ENCODE measurements at places on chromosomes 6 and 20.

GRCh38 chr6:83978997-83979396 is 54.6 kb upstream of the MRAP2 start:
- DNase-seq: no peak

GRCh38 chr20:35599776-35600120 is 15.9 kb upstream of the SPAG4 start:
- DNase-seq: no peak

DNA sequence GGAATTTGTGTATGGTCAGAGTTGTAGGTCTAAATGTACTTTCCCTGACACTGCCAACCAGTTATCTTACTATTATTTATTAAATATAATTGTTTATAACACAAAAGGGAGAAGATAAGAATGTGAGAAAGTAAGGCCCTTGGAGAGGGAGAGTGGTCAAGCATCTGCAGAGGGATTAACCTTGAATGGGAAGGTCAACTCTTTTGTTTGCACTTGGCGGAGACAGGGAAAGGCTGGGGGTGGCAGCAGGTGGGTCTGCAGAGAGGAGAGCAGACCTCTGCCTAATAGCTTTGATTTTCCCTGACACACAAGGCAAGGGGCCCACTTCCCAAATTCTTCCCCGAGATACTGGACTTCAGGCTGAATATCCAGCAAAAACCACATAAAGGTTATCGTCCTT is 4.2 kb downstream of the LRP11 start:
- DNase-seq: no peak

DNA sequence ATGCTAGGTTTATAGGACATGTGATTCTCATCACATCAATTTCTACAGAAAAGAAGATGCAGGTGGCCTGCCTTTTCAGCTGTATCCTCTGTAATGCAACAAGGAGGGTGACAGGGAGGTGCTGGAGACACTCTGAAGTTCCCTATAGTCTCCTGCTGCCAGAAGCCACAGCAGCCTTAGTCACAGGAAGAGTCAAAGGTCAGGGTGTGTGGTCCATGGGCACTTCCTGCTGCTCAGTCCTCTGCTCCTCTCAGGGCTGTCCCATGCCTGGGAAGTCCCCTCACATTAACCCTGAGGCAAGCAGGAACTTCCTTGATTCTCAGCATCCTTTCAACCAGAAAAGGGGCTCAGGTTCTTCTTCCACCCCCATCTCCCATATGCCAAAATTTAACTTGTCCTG is 144.8 kb upstream of the FOXA2 start:
- no peak for DNase-seq

GRCh38 chr6:30544666-30545272 is 11.5 kb downstream of the GNL1 start:
- DNase-seq: no peak

- no peak for DNase-seq
These were observed 255.4 kb downstream of the ATXN1 start for GRCh38 chr6:16505711-16506357.

DNA sequence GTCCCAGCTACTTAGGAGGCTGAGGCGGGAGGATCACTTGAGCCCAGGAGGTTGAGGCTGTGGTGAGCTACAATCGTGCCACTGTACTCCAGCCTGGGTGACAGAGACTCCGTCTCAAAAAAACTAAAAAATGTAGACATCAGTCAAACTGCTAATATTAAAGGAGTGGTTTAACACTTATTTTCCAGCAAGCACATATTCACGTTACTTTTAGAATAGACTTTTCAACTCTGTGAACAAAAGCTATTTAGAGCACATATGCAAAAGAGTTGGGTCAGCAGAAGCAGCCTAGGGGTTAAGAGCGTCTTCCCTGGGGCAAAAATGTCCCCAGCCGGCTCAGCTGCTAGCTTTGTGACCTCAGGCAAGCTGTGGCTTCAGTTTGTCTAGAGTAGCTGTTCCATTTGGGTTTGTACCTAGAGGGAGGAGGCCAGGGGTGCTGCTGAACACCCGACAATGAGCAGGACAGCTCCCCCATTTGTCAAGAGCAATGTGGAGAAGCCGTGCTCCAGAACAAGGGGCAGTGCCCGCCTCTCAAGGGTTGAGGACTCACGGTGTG is 62.5 kb upstream of the PTGIS start:
- DNase-seq: no peak
